ENCODE measurements at places on chromosomes 12 and 14.

DNA sequence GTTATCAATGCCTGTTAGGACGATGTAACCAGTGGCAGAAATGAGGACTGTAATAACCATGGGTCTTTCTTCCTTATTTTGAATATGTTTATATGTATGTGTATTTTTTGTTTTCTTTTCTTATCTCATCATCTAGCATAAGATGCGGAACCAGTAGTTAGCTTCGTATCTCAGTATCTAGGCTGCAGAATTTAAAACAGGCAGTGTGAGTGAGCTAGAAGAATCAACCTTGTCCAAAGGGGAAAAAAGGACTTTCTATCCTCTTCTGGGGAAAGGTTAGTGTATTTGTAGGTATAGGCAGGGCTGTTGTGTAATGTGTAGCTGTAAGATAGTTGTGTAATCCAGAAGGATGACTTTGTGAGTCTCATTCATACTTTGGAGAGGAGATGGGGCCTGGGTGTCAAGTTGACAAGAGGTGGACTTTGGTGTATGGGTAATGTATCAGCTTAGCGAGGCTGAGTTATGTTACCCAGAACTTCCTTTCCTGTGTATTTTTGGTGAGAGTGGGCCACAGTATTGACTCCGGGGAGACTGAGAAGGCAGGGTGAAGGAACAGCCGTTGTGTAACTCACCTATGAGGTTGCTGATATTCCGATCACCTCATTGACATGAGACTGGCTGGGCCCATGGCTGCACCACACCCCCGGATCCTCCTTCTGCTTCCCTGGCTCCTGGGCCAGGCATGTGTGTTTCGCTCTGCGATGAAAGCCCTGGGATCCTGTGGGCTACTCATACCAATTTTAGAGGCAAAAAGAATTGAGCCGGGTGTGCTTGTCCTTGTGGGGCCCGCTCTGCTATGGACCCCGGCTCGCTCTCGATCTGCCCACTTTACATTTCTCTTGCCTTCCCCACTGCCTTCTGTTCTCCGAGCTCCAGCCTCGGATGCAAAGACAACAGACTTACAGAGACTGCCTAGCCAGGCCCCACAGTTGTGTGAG, 24.3 kb downstream of the DLK1 start:
- DNase-seq, result no peak

DNA sequence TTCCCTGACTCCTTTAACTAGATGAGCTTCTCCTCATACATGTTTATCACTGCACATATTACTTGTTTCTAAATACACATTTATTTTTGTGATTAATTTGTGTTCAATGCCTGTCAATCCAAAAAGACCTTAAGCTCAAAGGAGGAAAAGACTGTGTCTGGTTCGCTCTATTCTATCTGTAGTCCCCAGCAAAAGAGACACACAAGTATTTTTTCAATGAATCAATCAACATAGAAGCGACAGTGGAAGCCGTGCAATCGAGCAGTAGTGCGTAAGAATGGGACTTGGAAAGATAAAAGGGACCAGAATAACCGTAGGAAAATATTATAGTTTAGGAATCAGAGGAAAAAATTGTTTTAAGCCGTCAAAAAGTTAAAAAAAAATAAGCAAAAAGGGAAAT, 951 bp downstream of the WDHD1 start:
- DNase-seq, result no peak

GRCh38 chr12:108955225-108955835, 65.5 kb downstream of the SVOP start:
- DNase-seq, result no peak

- no peak for DNase-seq
Observed at GRCh38 chr12:76032043-76032981, 736 bp upstream of the PHLDA1 start.

DNA sequence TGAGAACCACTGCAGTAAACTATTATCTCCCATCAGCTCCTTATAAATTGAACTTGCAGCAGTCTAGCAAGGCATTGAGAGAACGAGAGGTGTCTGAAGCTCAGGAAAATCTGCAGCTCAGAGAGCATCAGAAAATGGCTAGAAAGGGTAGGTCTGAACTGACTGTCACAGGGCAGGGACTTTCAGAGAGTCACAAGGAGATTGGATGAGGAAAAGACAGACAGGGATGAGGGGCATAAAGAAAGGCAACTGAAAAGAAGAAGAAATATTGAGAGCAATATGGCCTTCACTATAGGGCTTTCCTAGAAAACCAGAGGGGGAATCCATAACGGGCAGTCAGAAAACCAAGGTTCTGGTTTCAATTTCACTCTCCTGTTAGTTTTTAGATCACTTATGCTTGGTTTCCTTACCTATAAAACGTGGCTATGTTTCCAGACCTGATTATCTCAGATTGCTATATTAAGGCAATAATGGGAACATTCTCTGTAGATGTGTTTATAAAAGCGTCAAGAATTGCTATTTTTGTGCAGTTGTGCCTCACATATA, 40.9 kb downstream of the PDE6H start:
- no peak for DNase-seq

- DNase-seq, result no peak
Observed at GRCh38 chr12:22792138-22792537, 167.2 kb downstream of the ETNK1 start.

- DNase-seq, result no peak
Observed at GRCh38 chr12:55699471-55700055, 8.1 kb downstream of the ITGA7 start.

DNA sequence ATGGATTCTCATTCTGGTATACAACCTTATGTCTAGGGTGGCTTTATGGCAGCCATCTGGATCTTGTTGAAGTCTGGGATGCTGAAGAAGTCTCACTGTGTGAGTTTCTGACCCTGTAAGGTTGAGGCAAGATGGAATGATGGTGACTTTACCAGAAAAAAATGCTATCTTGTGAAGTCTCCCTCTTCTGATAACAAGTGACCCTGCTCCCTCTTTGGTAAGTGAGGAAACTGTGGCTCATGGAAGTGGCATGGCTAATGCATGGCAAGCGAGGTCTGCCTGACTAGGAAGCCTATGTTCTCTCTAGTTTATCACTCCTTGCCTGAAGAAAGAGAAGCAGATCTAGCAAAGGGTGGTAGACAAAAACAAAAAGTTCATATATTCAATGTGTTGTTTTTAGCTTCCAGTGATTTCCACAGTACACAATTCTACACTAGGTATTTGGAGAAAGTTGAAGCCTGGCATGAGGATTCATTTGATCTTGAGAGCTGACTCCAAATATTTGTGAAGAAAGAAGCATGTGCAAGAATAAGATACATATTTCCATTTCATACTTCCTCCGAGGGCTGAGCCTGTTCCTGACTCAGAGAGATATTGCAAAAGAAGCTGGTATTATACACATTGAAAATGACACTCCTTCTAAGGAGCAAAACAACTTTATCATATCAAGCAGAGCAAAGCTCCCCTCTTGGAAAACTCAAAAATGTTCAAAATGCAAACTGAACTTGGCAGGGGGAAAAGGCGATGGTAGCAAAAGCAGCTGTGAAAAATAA, 63.6 kb downstream of the HELB start:
- DNase-seq, result no peak

DNA sequence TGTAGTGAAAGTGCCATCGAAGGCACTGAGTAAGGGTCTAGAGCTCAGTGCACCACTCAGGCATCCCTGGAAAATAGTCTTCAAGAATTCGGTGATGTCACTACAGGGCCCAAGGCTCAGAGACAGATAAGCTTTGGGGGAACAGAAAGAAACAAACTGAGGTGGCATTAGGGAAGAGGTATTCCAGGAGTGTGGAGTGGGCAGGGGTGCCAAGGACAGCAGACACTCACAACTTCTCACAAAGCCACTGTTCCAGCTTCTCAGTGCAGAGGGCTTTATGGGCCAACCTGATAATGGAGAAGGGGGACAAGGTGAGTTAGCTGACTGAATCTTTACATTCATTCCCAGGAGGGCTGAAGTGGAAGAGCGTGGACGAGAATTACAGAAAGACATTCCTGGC, 2.1 kb downstream of the LALBA start:
- DNase-seq, result no peak

DNA sequence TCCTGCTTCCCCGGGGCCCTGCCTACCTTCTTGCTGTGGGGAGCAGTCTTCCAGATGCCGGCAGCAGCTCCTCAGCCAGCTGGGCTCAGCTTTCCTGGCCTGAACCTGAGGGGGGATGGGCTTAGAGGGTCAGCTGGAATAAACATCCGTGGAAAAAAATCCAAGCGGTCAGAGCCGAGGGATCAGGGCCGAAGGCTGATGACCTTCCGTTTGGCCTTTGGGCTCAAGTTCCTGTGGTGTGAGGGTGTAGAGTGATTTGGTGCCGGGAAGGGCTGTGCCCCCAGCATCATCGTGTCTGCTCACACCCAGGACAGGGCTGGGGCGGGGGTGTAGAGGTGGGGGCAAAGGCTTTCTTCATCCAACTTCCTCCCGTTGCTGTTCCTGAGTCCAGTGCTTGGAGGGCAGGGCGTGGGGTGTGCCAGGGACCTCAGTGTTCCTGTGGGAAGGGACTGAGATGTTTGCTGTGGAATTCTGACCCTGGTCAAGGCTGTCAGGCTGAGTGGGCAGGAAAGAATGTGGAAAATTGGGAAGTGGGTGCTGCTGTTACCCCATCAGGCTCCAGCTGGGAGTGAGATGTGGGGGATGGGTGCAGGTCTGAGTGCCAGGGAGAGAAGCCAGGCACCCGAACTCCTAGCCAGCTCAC, 2.6 kb downstream of the SMIM41 start:
- no peak for DNase-seq

DNA sequence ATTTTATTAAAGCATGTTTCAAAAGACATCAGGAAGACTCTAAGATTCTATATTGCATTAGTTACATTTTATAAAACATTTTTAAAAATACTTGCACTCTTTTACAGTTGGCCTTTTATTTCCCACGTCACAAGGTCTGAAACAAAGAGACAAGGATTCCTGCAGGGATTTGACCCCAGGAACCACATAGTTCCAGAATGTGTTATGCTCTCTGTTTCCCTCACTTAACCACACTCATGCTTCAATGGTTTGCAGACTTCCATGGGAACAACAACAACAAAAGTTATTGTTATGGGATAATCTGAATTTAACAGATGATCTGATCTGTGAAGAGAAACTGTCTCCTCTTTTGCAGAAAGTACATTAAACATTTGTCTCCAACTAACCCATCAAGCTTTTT, 104.3 kb upstream of the PPFIA2 start:
- DNase-seq, result no peak

GRCh38 chr12:130212384-130212989, 50.2 kb downstream of the FZD10 start:
- no peak for DNase-seq

DNA sequence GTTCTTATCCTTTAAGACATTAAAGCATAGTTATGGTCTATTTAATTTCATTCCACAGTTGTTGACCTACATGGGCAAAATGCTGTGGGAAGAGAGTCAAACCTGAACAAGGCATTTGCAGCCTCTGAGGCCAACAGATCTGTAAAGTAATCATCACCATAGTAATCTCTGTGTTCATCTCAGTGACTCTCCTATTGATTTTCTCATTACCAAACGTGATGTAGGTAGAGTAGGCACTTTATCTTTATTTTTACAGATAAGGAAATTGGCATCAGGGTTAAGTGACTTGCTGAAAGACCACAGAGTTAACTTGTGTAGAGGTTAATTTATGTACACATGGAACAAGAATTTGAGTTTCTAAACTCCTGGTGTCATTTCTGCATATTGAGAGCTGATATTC, 203.0 kb downstream of the ESR2 start:
- no peak for DNase-seq

DNA sequence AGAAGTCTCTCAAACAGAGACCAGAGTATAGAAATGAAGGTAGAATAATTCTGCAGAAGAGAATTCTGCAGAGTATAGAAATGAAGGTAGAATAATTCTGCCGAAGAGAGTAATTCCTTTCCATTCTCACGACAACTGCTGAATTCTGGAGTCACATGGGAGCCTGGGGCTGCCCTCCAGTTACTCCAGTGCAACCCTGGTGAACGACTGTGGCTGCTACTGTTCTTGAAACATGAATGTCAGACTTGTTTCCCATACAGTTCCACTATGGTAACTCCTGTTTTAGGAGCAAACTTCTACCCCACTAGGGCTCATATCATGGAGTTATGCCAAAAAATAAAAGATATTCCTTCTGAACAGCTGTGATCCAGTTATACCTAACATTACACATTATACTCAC, 164.4 kb downstream of the KICS2 start:
- no peak for DNase-seq

- DNase-seq, result no peak
Observed at GRCh38 chr14:37585971-37586796, 8.9 kb downstream of the FOXA1 start.

GRCh38 chr12:120328228-120328627, 649 bp upstream of the PLA2G1B start:
- no peak for DNase-seq
